ENCODE measurements at places on chromosomes 16 and 17.

DNA sequence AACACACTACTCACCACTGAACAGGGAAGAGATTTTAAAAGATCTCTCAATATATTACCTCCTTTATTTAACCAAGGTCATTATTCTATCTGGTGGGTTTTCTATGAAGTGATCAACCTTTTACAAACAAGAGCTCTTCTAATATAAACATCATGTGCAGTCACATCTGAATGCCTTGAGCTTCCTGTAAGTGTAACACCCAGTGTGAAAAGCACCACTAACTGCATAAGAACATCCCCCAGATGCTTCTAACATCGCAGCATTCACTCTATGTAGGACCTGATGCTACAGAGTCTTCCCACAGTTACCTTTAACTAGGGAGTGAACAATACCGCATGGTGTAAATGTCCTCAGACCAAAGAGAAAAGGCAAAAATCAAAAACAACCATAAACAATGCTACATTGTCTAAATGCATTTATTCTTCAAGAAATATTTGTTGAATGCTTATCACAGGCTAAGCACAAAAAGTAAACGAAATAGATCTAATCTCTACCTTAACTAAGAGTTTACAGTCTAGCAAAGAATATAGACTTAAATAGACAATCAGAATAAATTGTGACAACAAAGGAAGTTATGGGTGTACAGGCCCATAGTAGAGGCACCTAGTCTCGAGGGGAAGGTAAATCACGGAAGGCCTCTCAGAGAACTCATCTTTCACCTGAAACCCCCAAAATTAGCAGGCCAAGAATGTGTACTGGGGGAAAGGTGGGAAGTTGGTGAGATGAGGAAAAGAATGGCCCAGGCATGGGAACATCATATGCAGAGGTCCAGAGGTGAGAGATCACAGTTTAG lies 16.2 kb downstream of the SKAP1 start:
- DNase-seq: no peak

- DNase-seq: no peak
Measured at GRCh38 chr17:33435721-33436301, 142.7 kb upstream of the ASIC2 start.

DNA sequence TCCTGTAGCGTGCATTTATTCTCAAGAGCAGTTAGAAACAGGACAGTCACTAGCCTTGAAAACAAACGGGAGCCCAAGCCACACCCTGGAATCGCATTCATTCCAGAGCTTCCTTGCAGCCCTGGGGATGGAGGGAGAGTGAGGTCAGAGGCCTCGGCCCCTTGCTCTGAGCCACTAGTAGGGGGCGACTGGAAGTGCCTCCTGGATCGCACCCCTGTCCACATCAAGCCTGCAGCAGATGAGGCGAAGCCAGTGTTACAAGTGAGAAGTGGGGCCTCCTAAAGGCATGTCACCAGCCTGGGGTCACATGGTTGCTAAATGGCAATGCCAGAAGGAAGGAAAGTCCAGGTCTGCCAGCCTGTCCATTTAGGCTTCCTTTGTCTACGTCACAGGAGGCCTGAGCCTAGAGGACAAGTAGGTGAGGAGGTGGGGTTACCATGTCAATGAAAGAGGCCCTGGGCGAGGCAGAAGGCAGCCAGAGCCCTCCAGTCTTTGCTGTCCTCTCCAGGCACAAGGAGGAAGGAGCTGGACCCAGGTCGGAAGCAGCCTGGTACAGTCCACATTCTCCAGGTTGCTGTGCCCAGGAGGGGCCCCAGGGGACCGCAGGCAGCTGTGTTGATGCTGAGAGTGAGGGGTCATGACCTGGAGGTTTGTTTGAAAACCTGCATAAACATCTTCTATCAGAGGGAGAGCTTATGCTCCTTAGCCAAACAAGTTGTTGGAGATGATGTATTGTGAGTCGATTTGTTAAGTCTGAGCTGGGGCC lies 3.0 kb upstream of the RCVRN start:
- DNase-seq: no peak

- DNase-seq: no peak
Measured at GRCh38 chr16:46731691-46732555, 16.2 kb downstream of the MYLK3 start.

- DNase-seq: no peak
Measured at GRCh38 chr17:1003633-1003971, 6.7 kb downstream of the TIMM22 start.

DNA sequence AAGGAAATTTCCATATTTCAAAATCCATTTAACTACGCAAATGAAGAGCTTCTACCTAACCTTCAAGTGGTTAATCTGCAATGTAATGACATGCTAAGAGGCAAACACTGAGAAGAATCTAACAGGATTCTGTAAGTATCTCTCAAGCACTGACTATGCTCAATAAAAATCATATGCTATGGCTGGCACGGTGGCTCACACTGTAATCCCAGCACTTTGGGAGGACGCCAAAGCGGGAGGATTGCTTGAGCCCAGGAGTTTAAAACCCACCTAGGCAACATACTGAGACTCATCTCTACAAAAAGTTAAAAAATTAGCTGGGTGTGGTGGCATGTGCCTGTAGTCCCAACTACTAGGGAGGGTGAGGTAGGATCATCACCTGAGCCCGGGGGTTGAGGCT lies 32.7 kb downstream of the GNA13 start:
- DNase-seq: no peak

- no peak for DNase-seq
Measured at GRCh38 chr17:81456091-81456490, 56.5 kb downstream of the ACTG1 start.

DNA sequence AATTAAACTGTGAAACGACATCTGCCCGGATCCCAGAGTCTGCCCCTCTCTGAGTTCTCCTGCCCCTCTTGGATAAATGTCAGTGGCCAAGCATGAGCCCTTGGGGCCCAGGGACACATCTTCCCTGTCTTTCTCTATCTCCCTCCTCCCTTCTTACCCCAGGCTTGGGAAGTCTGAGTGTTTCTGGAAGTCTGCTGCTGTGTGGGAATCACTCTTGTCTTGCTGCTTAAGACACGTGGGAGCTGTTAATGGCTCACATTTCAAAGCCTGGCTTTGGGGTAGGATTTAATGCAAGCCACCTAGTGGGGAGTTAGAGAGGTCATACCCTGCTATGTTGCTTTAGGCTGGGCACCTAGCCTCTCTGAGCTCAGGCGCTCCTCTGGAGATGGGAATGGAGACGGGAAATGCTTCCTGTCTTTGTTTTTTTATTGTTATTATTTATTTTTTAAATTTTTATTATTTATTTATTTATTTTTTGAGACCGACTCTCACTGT lies 218.5 kb upstream of the CIBAR2 start:
- DNase-seq: no peak

GRCh38 chr17:51487947-51488346 lies 227.6 kb downstream of the UTP18 start:
- peak; percentile 14 for DNase-seq

GRCh38 chr17:61496174-61496956 lies 44.1 kb downstream of the TBX4 start:
- no peak for DNase-seq

- no peak for DNase-seq
Measured at GRCh38 chr17:72651988-72652387, 440.5 kb downstream of the SLC39A11 start.

DNA sequence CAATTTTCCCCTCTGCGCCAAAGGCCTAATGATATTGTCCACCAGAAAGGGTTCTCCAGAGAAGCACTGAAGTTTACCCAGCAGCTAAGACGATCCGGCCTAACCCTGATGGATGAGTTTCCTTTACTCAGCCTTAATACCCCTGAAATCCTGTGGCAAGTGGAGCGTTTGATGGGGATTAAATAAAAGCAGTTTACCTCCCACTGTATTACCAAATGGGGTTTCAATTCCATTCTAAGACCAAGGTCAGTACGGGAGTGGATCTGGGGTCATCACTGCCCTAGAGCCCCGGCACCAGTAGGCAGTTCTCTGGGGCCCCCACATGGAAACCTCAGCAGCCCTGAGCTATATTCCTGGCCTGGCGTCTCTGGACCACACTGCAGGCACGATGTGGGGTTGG lies 97.1 kb upstream of the NOL11 start:
- DNase-seq: no peak

- no peak for DNase-seq
Measured at GRCh38 chr17:6632530-6632929, 8.0 kb downstream of the KIAA0753 start.

GRCh38 chr16:30546115-30546514 lies 11.5 kb upstream of the ZNF747 start:
- DNase-seq: no peak

DNA sequence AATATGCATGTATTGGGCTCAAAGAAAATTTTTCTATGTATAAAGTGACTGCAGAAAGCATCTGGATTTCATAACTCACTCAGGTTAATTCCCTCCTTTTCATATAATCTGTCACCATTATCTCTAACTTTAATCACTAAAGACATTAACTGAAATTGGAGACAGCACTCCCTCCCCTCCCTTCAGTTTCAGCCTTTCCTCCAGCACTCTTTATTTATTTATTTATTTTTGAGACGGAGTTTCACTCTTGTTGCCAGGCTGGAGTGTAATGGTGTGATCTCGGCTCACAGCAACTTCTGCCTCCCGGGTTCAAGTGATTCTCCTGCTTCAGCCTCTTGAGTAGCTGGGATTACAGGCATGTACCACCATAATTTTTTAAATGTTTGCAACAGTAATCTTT lies 43.1 kb downstream of the CDH8 start:
- DNase-seq: no peak

DNA sequence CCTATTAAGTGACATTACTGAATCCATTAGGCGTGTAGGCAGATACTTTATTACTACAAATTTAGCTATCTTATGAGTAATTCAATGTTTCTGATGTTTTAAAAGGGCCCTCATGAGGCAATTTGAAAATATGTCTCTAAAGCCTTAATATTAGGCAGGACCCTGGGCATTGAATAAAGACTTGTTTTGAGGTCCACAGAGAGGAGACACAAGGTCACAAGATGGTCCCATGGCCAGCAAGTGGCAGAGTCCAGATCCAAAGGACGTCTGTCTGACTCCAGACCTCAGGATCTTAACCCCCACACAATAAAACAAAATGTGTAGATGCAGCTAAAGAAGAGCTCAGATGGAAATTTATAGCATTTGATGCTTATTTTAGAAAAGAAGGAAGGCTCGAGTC lies 31.9 kb upstream of the HEATR6 start:
- no peak for DNase-seq

GRCh38 chr17:69061721-69062556 lies 1.2 kb upstream of the ABCA9 start:
- no peak for DNase-seq

- no peak for DNase-seq
Measured at GRCh38 chr16:14175086-14175485, 104.0 kb downstream of the MRTFB start.

DNA sequence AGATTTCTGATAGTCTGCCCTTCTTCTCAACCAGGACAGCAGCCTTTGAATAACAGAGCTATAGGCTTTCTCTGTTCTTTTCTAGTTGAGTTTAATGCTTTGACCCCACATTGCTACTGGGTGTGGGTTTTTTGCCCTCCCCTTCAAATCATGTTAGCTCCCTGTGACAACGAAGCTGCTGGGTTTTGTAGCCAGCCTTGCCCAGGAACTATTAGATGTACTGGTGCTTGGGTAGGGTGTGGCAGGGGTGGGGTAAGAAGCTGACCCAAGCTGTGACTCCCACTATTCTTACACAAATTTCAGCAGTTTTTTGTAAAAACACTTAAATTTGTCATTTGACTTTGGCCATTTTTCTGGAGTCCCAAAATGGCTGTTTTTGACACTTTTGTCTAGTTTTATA lies 69.7 kb downstream of the NLK start:
- DNase-seq: no peak

DNA sequence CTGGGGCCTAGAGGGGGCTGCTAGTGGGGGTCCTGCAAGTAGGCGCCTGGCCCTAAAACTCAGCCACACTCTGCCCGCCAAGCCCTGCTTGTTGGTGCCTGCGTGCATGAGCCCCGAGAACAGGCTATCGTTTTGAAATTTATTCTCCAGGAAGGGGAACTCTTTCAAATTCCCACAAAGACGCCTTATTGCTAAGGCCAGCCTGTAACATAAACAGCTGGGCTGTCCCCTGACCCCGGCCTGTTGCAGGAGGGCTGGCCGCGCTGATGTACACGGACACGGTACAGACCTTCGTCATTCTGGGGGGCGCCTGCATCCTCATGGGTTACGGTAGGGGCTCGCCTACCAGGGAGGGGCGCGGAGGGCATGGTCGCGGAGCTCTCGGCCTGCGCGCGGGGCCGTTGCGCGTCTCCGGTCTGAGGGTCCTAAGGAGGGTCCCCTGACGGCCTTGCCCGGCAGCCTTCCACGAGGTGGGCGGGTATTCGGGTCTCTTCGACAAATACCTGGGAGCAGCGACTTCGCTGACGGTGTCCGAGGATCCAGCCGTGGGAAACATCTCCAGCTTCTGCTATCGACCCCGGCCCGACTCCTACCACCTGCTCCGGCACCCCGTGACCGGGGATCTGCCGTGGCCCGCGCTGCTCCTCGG lies 4.3 kb downstream of the SLC5A2 start:
- no peak for DNase-seq

- no peak for DNase-seq
Measured at GRCh38 chr16:11107780-11108465, 148.1 kb downstream of the SOCS1 start.

GRCh38 chr17:13940858-13941665 lies 128.2 kb upstream of the COX10 start:
- DNase-seq: no peak

DNA sequence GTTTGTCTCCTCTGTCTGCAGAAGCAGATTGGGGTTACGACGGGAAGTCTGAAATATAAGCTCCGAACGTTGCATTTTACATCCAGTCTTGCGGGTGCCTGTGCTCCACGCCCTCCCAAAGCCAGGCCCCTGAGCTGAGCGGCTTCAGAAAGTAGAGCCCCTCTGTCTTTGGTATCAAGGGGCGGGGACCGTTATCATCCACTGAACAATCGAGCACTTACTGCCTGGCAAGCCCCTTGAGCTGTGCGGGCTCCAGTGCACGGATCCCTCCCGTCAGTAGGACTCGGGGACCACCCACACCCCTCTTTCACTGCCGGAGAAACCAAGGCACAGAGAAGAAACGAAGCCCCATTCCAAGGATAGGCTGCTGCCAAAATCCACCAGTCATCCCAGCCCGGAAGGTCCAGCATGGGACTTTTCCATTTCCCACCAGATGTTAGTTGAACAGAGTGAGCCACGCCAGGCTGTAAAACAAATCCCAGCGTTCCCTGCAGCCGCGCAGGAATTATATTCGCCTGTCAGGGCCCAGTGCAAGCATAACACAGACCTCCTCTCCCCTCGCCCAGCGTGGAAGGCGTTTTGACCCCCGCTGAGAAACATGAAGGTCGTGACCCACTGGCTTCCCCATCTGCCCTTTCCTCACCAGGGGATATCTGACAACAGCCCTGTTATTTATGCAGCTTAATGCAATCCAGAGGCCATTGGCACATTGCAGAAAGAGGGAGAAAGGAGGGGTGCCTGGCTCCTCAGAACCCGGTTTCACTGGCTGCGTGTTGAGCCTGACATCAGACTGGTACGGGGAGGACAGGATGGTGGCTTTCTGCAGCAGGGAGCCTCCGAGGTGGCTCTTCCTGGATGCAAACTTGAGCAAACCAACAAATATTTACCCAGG lies 212.2 kb upstream of the FOXF1 start:
- DNase-seq: no peak

All from activated T-cell treated with anti-CD3 and anti-CD28 coated beads for 4 hours (primary cell).